ENCODE measurements at places on chromosomes 11 and 22.

GRCh38 chr11:88428959-88429358, 91.4 kb upstream of the CTSC start:
- DNase-seq = no peak
- H3K4me1 ChIP-seq = no peaks in the 10 kb centered on the region
- no peaks in the 10 kb centered on the region for H3K27me3 ChIP-seq
- no peak overlapping the region for H3K4me3 ChIP-seq
- H3K36me3 ChIP-seq = peaks cover under 1% of the 10 kb centered on the region

DNA sequence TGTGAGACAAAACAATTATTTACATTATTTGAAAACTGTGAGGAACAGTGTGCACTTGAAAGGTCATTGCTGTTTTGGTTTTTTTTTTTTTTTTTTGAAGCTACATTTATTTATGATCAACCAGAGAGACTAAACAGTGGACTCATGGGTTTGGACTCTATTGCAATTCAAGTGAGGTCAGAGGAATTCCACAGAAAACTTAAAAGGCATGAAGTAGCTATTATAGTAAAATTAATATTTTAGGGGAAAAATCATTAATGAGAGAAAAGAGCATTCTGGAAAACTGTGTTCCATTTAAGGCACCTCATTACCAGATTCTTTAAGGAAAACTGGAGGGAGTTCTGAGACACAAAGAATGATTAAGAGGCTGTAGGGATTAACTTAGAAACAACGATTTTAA, 102.8 kb downstream of the WNT11 start:
- no peak overlapping the region for H3K4me3 ChIP-seq
- no peak overlapping the region for H3K27ac ChIP-seq
- no peaks in the 10 kb centered on the region for H3K36me3 ChIP-seq
- H3K4me1 ChIP-seq = no peaks in the 10 kb centered on the region
- peak; percentile 16 for DNase-seq

DNA sequence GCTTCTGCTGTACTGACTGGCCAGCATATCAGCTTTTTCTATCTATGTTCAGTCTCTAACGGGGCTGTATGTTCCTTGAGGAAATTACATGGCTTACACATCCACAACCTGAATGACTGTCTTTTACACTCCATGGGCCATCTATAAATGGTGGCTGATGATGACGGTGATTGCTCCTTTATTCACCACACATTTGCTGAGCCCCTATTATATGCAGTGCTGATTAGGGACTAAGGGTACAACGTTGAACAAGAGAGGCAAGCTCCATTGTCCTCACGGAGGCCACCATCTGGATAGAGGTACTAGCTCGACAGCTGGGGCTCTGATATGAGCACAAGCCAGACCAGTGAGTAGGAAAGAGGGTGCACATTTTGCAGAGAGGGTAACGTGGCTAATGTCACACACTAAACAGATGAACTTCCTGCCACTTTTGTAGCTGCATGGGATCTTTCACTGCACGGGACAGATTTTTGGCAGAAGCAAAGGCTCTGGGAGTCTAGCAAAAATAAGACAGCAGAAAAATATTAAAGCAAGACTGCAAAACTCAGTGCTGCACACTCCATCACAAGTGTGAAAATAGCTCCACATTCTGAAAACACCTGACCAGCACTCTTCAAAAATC, 30.6 kb downstream of the DRD2 start:
- no peaks in the 10 kb centered on the region for H3K36me3 ChIP-seq
- no peaks in the 10 kb centered on the region for H3K4me1 ChIP-seq
- no peak for DNase-seq
- no peak overlapping the region for H3K4me3 ChIP-seq
- peaks cover 62% of the 10 kb centered on the region for H3K27me3 ChIP-seq
- H3K27ac ChIP-seq = no peak overlapping the region

GRCh38 chr11:62242021-62242420, at the start of gene SCGB1D2:
Gene SCGB1D2 (plus strand): TSS chr11:62242239. CDS start chr11:62242308, 69 bp downstream.
- no peaks in the 10 kb centered on the region for H3K4me1 ChIP-seq
- H3K36me3 ChIP-seq = no peaks in the 10 kb centered on the region
- no peak within 1 kb of the TSS for H3K4me3 ChIP-seq
- peaks cover 50% of the 10 kb centered on the region for H3K27me3 ChIP-seq

GRCh38 chr11:95505927-95506426, 275.0 kb upstream of the SESN3 start:
- peaks cover 3% of the 10 kb centered on the region for H3K27me3 ChIP-seq
- no peaks in the 10 kb centered on the region for H3K36me3 ChIP-seq
- H3K27ac ChIP-seq = no peak overlapping the region
- peaks cover 5% of the 10 kb centered on the region for H3K4me1 ChIP-seq
- DNase-seq = peak; percentile 79

DNA sequence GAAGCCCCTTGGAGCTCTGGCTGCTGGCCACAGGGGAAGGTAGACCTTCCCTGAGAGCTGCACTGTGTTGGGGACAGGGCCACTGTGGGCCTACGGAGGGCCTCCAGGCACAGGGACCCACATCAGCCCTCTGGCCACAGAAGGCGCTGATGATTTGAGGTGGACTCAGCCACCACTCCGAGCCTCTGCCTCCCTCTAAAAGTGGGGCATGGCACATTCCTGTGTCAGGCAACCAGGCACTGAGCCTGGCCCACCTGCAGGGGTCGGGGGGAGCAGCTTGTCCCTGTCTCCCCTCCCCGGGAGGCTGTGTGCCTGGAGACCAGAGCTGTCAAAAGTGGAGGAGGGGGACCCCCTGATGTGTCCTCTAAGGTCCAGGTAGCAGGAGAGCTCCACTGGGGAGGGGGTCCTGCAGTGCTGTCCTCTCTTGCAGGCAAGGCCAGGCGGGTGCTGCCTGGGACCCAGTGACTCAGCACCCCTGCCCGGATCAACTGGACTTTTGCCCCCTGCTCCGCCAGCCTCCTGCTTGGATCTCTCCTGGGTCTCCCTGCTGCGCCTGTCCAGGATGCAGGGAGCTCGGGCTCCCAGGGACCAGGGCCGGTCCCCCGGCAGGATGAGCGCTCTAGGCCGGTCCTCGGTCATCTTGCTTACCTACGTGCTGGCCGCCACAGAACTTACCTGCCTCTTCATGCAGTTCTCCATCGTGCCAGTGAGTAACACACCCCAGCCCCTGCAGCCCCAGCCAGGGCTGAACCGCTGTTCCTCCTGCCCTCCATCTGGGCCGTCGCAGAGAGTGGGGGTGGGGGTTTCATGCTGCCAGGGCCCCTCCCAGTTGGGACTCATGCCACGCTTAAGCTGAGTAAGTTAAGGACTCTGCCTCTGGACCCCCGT, 17.5 kb upstream of the CDKN1C start:
- H3K4me3 ChIP-seq = peak overlapping the region; percentile 78
- peaks cover 42% of the 10 kb centered on the region for H3K4me1 ChIP-seq
- peaks cover 20% of the 10 kb centered on the region for H3K36me3 ChIP-seq
- no peak overlapping the region for H3K27ac ChIP-seq

- peaks cover 9% of the 10 kb centered on the region for H3K36me3 ChIP-seq
- DNase-seq = no peak
- no peaks in the 10 kb centered on the region for H3K4me1 ChIP-seq
- no peaks in the 10 kb centered on the region for H3K27me3 ChIP-seq
These were observed 340.8 kb upstream of the PITPNB start for GRCh38 chr22:28259774-28260312.

GRCh38 chr11:23519194-23519593, 658.9 kb upstream of the CCDC179 start:
- H3K27me3 ChIP-seq = no peaks in the 10 kb centered on the region
- H3K4me3 ChIP-seq = no peak overlapping the region
- DNase-seq = no peak
- H3K27ac ChIP-seq = no peak overlapping the region
- H3K4me1 ChIP-seq = no peaks in the 10 kb centered on the region
- H3K36me3 ChIP-seq = no peaks in the 10 kb centered on the region
